Tongue (tissue), 3 donors: ENCODE measurements at places on chromosomes 2 and 18. TPM values are rescaled to one million over a fixed set of nuclear protein-coding genes. Genes with fewer than 3 reads are reported as not detected.

TPRKB gene
- 26.5 TPM for total RNA-seq

PPM1B gene
- total RNA-seq, result 39.8 TPM

CRYGD gene
- total RNA-seq, result not detected

UGT1A4 gene
- 1.6 TPM for total RNA-seq

KCNF1 gene
- 1.3 TPM for total RNA-seq

NEURL3 gene
- total RNA-seq, result 2.7 TPM

DSC3 gene
- 67.4 TPM for total RNA-seq

ADAM23 gene
- 21.3 TPM for total RNA-seq

GRB14 gene
- total RNA-seq, result 19.7 TPM

PROM2 gene
- total RNA-seq, result 12.6 TPM

SCN3A gene
- 2.8 TPM for total RNA-seq

DSEL gene
- 23.4 TPM for total RNA-seq

USP40 gene
- 37.3 TPM for total RNA-seq

COLEC12 gene
- total RNA-seq, result 60.4 TPM

ABCB11 gene
- total RNA-seq, result not detected

LONRF2 gene
- 5.1 TPM for total RNA-seq

IL36A gene
- 0.72 TPM for total RNA-seq

INHBB gene
- 2.8 TPM for total RNA-seq

GALNT13 gene
- total RNA-seq, result 1.1 TPM

RTKN gene
- 42.1 TPM for total RNA-seq

SERPINB13 gene
- total RNA-seq, result 17.5 TPM

SERPINE2 gene
- total RNA-seq, result 44.6 TPM

IHH gene
- not detected for total RNA-seq

SAG gene
- total RNA-seq, result not detected

PLGLB1 gene
- total RNA-seq, result 12.5 TPM

GPR39 gene
- 0.10 TPM for total RNA-seq

CYP27A1 gene
- 19.8 TPM for total RNA-seq

LYG1 gene
- 0.41 TPM for total RNA-seq

NABP1 gene
- 7.6 TPM for total RNA-seq

MLPH gene
- 10.3 TPM for total RNA-seq

MYO1B gene
- 138 TPM for total RNA-seq

ST8SIA5 gene
- 9.0 TPM for total RNA-seq

C1GALT1C1L gene
- not detected for total RNA-seq
